Epithelial cell of prostate (primary cell): ENCODE measurements at places on chromosomes 6 and 20.

- no peak for DNase-seq
These were observed 87.8 kb downstream of the CENPW start for GRCh38 chr6:126427713-126428112.

- DNase-seq: no peak
These were observed 18.6 kb downstream of the CCDC167 start for GRCh38 chr6:37480951-37481534.

DNA sequence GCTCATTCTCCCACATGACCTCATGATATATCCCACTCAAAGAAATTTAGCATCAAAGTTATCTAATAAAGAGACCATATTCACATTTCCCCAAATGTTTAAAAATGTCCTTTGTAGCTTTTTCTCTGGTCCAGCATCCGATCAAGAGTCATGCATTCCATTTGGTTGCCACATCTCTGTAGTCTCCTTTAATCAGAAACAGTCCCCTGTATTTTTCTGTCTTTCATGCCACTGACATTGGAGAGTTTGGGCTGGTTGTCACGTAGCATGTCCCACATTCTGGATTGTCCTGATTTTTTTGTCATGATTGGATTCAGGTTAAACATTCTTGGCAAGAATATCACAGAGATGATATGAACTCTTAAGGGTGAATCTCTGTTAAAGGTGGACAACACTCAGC, 55.7 kb downstream of the SNX5 start:
- DNase-seq: no peak

DNA sequence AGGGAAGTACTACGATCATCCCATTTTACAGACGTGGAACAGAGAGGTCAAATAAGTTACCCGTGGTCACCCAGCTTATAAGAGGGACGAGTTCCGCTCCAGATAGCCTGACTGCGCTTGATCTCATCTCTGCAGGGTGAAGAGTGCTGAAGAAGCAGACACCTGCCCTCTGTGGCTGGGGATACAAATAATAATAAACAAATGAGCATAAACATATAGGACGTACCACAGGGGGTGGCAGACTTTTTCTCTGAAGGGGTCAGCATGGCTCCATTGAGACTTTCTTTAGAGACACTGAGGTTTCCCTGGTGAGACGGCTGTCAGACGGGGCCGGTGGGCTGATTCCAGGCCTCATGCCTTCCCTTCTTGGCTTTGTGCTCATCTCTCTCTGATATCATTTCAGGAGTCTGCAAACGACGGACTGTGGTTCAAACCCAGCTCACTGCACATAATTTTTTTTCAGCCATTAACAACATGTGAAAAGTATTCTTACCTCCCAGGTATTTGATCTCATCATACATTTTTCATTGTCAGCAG, 47.1 kb downstream of the IRF4 start:
- DNase-seq: no peak

GRCh38 chr6:38997128-38997761, 51.3 kb upstream of the GLP1R start:
- no peak for DNase-seq

GRCh38 chr6:44926556-44926955, 401.6 kb upstream of the RUNX2 start:
- peak; percentile 5 for DNase-seq
